ENCODE measurements at places on chromosomes 6 and 20.
A peak's percentile ranks its signal among the peaks of the same experiment; 100 is the strongest.

DNA sequence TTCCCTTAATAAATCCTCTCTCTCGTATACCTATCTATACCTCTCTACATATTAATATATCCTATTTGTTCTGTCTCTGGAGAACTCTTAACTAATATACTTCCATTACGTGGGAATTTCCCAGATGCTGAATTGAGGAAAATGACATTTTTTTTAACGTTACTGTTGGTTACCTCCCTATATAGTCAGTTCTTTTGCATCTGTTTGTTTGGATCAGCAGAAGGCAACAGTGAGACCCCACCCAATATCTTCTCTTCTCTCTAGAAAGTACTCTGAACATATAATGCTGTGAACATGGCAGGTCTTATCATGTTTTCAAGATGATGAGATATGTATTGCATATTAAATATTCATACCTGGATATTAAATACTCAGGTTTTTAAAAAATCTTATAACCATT, 12.7 kb downstream of the RFPL4B start:
- no peak for DNase-seq

DNA sequence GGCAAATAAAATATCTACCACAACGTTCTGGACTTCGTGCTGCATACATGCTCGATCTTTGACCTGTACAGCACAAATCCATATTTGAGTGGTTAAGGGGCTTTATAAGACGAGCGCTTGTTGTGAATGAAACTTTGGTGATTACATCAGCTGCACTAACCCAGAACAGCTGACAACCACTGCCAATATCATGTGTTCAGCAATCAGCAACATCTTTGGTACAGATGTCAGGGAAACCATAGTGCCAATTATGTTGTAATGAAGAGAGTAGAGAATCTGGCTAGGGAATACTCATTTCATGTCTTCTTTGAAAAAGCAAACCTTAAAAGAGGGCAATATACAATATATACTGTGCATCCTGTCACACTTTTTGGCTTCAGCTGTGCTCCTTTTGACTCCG, 188.6 kb upstream of the NT5E start:
- no peak for DNase-seq

DNA sequence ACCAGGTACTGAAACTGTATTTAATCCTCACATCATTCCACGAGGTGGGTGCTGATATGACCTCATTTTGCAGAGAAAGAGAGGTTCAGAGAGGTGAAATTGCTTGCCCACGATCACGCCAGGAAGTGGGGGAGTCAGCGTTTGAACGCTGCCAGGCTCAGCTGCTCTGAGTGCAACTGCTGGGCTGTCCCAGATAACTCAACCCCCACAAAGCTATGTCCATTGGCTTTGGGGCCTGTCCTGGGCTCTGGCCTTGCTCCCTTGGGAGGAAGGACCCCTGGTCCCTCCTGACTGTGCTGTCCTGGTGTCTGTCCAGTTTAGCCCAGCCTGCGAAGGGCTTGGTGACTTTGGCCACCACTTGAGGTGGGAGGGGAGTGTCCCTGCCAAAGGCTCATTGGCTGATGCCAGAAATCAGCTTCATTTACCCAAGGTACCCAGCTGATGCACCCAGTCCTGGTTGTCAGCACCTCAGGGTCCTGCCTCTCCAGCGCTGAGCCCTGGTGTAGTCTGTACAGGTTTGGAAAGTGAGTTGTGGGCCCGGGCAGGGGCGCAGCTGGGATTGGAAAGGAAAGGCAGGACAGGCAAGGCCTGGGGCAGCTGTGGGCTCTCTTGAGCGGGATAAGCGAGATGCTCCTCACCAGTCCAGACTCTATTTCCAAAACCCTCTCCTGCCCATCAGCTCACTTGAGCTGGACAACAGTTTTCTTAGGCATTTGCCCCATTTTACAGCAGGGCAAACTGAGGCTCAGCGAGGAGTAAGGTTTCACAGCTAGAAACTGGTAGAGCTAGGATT, 38.5 kb downstream of the SUN5 start:
- no peak for DNase-seq

DNA sequence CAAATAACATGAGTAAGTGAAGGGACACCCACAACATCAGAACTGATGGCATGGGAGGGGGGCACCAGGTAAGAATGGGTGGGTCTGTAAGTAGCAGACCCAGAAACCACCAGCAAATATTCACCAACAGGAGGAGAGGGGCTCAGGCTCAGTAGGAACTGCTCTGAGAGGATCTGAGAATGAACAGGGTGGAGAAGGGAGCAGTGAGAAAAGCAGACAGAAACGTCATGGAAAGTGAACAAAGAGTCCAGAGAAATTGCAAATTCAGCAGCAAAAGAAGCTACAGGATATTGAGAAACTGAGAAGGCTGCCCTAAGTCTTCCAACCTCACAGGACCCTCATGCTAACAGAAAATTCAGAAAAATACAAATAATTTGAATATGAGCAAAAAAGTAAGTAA, 121.3 kb downstream of the KIF16B start:
- DNase-seq = no peak

DNA sequence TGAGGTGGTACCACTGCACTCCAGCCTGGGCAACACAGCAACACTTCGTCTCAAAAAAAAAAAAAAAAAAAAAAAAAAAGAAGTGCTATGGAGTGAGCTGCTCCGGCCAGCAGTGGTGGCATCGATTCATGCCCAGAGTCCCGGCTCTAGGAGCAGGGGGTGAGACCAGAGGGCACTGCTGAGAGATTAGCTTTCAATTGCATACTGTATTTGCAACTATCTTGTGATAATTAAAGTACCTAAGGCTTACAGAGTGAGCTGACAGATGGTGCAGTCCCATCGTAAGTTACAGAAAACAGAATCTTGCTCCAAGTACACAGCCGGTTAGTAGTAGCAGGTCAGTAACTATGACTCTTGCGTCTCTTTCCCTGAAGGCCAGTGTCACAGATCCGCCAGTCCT, 31.5 kb downstream of the TMEM14B start:
- no peak for DNase-seq

DNA sequence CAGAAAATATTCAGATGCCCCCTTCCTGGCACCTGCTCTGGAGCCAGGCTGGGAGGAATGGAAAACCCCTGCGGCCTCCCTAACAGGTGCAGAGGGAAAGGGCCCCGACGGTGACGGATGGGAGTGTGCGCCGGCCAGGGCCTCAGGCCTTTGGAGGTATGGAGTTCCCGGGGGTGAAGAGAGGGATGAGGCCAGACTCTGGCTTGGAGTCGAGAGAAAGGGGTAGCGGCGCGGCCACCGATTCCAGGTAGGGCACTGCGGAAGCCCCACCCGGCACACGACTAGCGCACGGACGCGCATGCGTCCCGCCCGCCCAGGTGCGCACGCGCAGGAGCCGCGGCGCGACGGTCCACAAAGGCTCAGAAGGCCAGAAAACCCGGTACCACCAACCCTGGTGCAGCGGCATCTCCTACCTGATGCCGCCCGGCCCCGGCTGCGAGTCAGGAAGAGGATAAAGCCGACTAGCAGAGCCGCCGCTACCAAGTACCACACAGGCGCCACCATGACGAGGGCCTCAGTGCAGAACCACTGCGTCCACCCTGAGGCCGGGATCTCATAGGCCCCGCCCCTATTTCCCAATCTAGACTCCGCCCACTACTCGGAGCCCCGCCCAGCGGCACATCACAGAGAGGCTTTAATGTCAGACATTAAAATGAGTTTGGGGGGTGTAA, at the start of gene DDRGK1:
Gene DDRGK1, minus strand, starts transcription at position 559 of the 671 bp plus-strand sequence. Its CDS starts 55 bp downstream, at position 504.
- peak; percentile 74 for DNase-seq

DNA sequence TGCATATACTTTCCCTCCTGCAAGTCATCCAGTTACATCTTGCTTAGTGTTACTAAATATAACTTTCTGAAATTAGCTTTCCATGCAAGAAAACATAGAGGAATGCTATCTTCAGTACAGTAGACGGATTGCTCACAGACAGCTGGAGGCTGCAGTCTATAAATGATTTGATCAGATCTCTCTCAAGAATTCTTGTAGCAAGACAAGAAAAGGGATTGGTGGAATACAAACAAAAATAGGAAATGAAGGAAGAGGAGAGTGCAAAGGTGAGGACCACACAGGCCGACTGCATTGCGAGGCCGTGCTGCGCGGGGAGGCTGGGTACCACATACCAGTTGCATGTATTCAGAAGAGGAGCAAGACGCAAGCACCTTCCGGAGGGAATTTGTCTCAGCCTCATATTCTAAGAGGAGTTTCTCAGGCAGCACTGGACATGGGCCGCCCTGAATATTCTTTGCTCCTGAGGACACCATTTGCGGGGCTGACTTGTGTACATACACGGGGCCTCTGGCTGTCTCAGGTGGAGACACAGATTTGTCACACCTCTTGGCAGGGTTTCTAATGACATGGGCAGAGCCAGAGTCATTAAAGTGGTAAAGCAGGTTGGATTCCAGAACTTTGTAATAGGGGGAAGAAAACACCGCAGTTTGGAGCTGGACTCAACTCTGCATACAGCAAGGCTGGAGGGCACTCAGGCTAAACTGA, 22.7 kb upstream of the KIF25 start:
- DNase-seq = no peak

DNA sequence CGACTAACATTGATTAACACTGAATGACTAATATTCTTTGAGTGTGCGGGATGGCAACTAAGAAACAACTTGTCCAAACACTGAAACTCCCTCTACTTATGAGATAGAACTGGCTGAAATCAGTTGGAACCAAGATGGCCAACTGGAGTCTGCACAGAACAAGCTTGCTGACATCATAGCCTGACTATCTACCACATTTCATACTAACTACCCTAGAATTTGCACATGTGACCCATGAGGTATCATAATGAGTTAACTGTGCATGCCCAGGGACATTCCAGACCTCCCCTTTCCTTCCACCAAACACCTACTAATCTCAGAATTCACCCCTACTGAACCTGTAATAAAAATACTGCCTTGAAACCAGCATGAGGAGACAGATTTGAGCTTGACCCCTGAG, 43.2 kb downstream of the PHIP start:
- no peak for DNase-seq

DNA sequence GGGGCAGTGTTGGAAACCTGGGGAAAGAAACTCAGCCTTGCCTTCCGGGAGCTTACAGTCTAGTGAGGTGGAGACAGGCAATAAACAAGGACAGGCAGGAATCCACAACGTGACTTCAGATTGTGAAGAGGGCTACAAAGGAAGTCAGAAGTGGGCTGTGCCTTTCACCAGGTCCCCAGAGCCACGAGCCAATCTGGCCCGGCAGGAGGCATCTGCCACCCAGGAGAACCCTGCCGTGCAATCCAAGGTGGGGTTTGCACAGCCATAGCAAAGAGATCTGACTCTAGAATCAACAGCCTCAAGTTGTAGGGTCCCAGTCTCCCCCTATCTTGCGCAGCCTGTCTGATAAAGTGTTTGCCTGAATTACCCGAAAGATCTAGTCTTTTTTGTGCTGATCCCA, 5.5 kb downstream of the SLC32A1 start:
- DNase-seq = no peak

GRCh38 chr6:34953061-34954025, 64.3 kb downstream of the ANKS1A start:
- DNase-seq = peak; percentile 72

GRCh38 chr6:81938014-81938856, 185.8 kb upstream of the TENT5A start:
- DNase-seq = peak; percentile 94

- no peak for DNase-seq
Observed at GRCh38 chr6:17311595-17312311, 30.6 kb downstream of the RBM24 start.

- no peak for DNase-seq
Observed at GRCh38 chr20:50323209-50323608, 132.6 kb downstream of the CEBPB start.

DNA sequence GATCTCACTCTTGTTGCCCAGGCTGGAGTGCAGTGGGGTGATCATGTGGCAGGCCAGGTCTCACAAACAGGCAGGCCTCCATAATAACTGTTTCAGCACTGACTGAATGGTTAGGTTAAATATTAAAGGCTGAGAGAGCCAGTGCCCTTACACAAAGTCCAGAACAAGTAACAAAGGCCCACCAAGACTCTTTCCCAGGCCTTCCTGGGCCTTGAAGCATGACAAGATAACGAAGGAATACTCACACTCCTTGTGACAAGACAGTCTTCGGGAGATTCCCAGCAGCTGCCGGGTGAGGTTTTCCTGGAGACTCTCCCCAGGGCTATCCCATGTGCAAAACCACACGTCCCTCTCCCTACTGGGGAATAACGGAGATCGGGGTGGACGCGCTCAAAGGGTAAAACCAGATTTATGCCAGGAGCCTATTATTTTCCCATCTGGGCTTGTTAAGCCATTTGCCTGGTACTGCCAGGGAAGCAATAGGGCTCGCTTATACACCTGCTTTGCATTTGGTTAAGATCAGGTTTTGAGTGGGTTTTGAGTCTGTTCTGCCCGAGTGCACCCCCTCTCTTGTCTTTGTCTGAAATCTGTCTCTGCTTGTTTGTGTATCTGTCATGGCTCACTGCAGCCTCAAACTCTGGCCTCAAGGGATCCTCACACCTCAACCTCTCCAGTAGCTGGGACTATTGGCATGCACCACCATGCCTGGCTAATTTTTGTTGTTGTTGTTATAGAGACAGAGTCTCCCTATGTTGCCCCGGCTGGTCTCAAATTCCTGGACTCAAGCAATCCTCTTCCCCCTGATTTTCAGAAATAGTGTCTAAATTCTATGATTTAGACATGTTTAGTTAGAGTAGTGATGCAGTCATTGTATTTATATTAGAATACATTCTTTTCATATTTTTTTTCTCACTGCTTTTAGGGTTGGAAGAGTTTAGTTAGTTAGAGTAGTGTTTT, 1.4 kb upstream of the ENPP3 start:
- DNase-seq = no peak

- no peak for DNase-seq
Observed at GRCh38 chr20:3106658-3107463, 22.3 kb upstream of the AVP start.

DNA sequence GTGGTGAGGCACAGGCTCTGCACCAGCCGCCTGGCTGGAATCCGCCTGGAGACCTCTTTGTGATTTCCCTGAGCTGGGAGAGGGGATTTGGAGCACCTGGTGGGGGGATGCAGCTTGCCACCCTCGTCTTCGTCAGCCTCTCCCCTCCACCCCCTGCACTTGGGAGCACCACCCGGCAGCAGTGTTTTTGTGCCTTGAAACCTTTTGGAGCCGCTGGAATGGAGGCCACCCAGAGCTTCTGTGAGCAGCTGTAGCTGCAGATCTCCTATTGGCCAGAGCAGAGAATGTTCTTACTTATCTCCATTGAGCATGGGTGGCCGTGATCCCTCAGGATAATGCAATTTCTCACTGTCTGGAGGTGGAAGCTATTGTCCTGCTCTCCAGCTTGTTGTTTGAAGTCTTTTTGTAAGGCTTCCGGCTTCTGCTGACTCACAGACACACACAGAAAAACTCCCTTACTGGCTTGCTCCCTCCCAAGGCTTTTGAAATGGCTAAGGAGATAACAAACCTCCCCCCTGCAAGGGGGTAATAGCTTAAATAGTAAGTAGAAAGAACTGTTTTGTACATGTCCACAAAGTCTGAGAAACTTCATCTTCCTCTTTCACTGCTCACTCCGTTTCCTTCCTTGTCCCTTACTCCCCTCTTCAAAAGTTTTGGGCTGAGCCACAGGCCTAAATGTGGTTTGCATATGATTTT, 271.2 kb downstream of the PRL start:
- no peak for DNase-seq

- DNase-seq = no peak
Observed at GRCh38 chr6:49284180-49284579, 178.9 kb downstream of the MMUT start.
